NCI-H1694 (cell line): ENCODE measurements at places on chromosomes 2 and 18.
A peak's percentile ranks its signal among the peaks of the same experiment; 100 is the strongest.

- no peak for DNase-seq
Observed at GRCh38 chr2:96241900-96242611, 23.7 kb downstream of the TMEM127 start.

DNA sequence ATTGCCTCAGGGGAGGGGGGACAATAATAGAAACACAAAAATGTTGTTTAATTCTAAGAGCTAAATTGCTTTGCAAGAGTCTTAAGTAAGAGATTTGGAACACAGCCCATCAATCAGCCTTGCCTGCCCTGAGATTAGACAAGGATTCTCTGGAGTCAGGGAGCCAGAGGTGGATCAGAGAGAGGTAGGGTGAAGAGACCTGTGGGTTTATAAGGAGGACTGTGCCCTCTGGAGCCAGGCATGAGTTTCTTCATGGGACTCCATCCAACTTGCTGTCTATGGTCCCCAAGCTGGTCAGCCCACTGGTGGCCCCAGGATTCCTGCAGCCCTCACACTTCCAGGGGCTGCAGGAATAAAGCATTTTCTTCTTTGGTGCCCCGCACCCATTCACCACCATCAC lies 139.3 kb downstream of the ALK start:
- no peak for DNase-seq

DNA sequence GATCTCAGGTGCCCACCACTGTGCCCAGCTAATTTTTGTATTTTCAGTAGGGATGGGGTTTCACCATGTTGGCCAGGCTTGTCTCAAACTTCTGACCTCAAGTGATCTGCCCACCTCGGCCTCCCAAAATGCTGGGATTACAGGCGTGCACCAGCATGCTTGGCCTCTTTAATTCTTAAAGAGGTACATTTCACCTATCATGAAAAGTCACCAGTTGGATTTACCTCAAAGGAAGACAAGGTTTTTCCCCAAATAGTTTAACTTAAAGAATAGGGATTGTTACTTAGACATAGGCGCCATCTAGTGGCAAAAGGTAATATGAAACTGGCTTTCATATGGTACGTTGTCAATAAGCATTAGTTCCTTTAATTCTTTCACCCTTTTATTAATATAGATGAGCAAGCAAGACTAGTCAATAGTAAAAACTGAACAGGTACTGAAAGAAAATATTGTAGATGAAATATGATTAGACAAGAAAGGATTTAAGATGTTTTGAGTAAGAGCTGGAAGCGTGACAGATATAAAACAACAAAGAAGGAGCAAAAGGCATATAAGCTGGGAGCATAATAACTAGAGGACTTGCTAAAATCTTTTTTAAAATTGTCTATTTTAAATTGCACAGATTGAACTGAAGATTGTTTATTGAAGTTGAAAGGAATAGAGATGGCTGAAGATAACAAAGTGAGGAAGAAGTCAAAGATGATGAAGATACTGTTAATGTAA lies 35.0 kb upstream of the PSMD14 start:
- peak; percentile 94 for DNase-seq

DNA sequence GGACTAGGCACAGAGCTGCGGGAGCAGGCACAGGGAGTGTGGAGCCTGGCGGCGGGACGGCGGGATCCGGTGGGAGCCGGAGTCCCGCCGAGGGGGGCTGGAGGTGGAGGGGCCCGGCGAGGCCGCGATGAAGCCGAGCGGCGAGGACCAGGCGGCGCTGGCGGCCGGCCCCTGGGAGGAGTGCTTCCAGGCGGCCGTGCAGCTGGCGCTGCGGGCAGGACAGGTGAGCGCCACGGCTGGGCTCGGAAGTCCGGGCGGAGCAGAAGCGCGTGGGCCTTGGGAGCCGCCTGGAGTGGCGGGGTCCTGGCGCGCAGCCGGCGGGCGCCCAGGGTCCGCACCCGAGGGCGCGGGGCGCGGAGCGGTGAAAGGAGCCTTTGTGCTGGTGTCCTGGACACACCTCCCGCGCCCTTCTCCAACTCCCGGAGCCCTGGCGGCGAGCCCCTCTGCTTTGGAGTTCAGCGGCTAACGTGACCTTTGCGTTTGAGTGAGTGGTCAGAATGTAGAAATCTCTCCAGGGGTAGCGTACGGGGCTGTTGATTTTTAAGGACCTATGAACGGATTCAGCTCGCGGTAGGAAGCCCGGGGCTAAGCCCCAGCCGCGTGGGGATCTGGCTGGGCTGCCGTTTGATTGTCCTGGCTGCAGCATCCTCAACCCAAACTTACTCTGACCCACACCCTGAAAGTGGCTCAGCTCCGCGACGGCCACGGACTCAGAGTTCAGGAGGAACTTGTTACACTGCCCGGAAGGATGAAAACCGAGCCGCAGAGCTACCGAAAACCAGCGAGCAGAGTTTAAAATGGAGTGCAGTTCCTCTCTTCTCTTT lies 448 bp downstream of the IMPA2 start:
- DNase-seq = no peak

GRCh38 chr2:241011296-241011600 lies 12.8 kb downstream of the SNED1 start:
- no peak for DNase-seq
